ENCODE measurements at places on chromosomes 16 and 17. TPM values are rescaled to one million over a fixed set of nuclear protein-coding genes. Genes with fewer than 3 reads are reported as not detected.

DNA sequence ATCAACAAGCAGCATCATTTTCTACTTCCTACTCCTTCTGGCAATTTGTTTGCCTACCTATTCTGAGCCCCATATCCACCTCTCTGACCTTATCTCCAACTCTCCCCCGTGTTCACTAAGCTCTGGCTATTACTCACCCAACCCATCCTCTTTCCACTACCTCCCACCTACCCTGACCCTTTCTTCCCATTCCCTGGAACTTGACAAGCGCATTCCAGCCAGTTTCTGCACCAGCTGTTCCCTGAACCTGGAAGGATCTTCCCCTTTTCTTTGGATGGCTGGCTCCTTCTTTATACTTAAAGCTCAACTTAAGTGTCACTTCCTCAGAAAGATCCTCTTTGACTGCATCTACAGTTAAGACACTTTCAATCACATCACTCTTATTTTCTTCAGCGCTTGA, 2.2 kb downstream of the DCUN1D3 start:
- DNase-seq = no peak

- DNase-seq = no peak
These were observed 65.3 kb downstream of the SPECC1 start for GRCh38 chr17:20074489-20074888.

GRCh38 chr16:88785106-88785924, at the start of gene PIEZO1:
Gene PIEZO1, minus strand, starts transcription at chr16:88785220. Its CDS starts 256 bp downstream, at chr16:88784964.
- DNase-seq = peak; percentile 69

GRCh38 chr17:18037486-18037885, 1.5 kb downstream of the ATPAF2 start:
- DNase-seq = no peak

DNA sequence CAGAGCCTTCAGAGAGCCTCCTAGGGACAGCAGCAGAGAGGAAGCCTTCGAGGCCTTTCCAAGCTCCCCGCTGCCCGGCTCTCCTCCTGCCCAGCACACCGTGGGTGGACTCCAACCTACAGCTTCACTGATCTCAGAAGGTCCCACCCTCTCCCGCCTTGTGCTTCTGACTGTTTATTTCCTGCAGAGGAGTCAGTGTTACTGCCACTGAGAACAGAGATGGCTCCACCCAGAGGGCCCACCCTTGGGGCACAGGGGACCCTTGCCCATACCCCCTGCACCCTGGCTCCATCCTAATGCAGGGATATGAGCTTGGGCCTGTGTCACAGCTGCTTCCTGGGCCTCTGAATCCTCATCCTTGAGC, 52.8 kb upstream of the TOB1 start:
- no peak for DNase-seq

- DNase-seq = no peak
These were observed 193.8 kb downstream of the RAB11FIP4 start for GRCh38 chr17:31585280-31585630.

DNA sequence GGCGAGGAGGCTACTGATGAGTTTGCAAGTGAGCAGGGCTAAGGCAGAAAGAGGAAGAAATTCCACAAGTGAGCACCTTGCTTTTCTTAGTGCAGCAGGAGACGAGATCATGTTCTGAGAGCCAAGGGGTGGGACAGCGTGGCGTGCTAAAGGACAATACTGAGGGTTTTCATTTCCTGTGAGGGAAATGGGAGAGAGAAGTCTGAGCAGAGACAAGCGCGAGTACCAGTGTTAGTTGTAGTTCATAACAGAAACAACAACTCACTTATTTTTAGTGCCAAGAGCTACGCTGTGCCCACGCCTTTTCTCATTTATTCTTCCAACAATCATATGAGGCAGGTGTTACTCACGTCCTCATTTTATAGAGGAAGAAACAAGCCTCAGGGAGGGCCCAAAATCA, 2.3 kb downstream of the SPACA3 start:
- DNase-seq = no peak

DNA sequence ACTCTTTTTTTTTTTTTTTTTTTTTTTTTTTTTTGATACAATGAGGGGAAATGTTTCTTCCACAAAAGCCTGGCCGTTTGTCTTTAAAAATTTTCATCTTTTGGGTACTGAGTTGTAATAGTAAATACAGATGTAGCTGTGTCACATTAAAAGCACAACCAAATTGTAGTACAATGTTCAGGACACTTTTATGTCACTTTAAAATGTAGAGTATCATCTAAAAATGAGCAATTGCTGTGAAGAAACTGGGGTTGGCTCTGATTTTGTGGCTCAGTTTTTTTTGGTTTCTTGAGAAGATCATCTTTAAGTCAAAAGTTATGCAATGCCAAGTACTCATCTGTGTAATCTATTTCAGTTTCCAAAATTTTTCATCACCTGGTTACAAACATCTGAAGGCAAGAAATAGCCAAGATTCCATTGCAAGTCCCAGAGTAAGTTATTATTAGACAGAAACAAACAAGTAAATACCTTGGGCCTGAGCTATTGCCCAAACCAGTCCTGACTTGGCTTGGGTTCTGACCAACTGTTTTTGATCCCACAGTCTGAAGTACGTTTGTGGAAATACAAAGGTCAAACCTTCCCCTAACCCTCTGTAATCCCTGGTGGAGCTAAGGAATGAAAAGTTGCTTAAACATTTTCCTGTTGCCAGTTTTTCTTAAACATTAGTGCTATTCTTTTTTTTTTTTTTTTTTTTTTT, 717.2 kb downstream of the WWOX start:
- no peak for DNase-seq

DNA sequence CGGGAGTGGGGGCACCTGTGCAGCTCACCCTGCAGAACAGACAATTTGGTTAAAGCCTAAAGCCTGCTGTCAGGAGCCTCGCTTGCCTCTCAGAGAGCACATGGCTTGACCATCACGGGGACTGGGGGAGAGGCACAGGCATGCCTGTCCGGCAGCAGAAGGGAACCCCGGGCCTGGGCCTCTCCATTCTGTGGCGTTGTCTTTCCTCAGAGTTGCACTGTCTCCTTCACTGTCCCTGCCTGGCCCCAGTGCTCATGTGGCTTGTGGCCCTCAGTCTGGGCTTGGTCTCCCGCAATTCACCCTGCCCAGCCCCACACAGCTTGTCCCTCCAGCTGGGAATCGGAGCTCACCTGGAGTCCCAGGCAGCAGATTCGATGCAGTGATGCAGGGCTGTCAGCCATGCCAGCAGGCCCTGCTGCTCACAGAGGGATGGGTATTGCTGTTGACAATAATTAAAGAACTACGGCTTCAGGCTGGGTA, 189.9 kb downstream of the SEC14L1 start:
- peak; percentile 4 for DNase-seq

DNA sequence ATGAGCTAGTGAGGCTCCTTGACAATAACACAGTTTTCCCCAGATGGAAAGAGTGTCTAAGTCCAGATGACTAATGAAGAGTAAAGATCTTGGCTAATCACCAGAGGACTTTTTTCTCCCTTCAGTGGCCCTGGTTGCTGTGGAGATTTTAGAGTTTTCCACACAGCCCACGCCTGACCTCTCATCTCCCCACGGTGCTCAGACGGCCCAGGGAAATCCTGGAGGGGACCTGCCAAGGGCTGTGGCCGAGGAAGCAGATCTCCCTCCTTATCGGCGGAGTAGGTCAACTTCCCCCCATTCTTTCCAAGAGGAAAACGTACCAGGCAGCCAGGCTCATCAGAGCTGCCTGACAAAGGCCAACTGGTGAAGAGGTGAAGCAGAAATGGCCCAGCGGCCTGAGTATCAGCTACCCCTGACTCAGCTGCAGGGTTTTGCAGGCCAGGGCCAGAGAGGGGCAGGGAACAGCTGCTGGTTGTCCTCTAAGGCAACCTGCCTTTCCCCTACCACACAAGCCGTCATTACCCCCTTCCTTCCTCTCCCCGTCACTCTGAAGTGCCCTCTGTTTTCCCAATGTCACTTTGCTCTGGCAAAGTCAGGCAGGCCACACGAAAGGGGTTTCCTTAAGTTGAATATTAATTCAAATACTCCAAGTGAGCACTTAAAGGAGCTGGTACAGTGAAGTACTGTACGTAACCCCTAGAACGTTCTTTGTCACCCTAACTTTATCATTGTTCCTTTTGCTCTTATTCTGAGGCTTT, 140.2 kb upstream of the ADAMTS18 start:
- DNase-seq = no peak

Gene RNF157
- total RNA-seq = 7.3 TPM

Gene P3H4
- total RNA-seq = 60.9 TPM

Gene NACA2
- not detected for total RNA-seq

Gene ZFPM1
- total RNA-seq = 0.40 TPM

All from Daoy (cell line).